ENCODE measurements at places on chromosomes 2 and 18.

- DNase-seq = no peak
Measured at GRCh38 chr18:34809451-34810072, 99.5 kb downstream of the DTNA start.

GRCh38 chr2:176854878-176855277 lies 357.7 kb upstream of the HNRNPA3 start:
- no peak for DNase-seq

GRCh38 chr2:54903736-54904554 lies 146.3 kb downstream of the RTN4 start:
- no peak for DNase-seq

- no peak for DNase-seq
Measured at GRCh38 chr18:77948567-77948966, 698.9 kb downstream of the GALR1 start.

DNA sequence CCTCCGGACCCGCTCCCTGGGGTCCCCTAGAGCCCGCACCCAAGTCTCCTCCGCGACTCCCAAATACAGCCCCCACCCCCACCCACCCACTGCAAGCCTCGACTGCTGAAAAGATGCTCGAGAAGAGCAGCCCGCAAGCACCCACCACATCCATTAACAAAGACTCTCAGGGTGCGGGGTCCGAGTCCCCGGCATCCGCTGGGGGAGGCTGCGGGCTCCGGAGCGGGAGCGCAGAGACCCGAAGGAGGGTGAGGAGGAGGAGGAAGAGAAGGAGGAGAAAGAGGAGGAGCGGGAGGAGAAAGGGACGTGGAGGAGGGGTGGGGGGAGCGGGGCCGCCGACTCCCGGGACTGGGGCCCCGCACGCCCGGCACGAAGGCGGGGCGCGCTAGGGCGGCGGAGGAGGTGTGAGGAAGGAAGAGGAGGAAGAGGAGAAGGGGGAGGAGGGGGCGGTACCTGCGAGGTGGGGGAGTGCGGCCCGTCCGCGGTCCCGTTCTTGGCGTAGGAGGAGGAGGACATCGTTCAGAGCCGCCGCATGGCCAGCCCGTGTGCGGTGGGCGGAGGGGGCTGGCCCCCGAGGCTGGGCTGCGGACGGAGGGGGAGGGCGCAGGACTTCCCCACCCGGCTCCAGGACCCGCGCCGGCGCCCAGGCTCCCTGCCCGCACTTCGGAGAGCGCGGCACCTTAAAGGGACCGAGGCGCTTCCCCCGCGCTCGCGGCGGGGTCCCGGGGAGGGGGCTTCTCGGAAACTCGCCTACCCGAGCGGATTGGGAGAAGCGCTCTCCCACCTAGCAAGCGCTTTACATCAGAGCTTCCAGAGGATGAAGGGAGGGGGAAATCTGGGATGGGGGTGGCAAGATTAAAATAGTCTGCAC lies at the start of gene CACNB4:
CACNB4 (minus strand) TSS at position 549 of the 871 bp plus-strand sequence.
- DNase-seq = peak; percentile 11

GRCh38 chr2:107414376-107414775 lies 412.3 kb upstream of the RGPD4 start:
- DNase-seq = no peak

Data from cerebellum (tissue), 4 donors.